ENCODE measurements at places on chromosomes 1 and 21.

DNA sequence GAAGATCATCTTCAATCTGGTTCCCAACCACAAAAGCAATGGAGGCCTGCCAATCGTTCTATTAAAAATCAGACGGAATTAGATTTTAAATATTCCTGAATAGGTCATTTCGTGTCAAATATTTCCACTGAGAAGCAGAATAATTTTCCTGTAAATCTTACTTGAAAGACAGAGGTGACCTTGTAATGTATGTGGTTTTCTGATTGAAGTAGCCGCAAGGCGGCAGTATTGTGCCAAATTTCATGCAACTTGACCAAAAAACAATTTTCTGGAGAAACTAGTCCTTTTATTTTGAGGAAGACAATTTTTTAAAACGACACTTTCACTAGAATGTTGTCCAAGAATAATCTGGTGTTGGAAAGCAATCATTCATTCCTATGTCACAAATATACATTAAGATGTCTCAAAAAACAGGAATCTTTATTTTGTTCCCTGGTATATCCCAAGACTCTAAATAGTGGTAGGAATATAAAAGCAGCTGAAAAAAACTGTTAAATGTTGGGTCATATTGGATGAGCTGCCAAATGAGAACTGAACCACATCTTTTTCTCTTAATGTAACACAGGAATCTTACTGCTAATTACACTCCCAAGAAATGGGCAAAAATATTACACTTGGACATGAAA is 33.6 kb downstream of the SPAG17 start:
- DNase-seq: no peak

- DNase-seq: no peak
Observed at GRCh38 chr1:12460911-12461621, 156.9 kb downstream of the DHRS3 start.

DNA sequence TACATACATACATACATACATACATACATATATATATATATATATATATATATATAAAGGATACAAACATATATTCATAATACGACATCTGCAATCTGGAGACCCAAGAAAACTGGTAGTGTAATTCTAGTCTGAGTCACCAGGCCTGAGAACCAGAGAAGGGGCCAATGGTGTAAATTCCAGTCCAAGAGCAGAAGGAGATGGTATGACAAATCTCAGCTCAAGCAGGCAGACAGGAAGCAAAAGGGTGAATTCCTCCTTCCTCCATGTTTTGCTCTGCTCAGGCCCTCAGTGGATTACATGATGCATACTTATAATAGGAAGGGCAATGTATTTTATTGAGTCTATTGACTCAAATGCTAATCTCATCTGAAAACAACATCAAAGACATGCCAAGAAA is 1060.4 kb upstream of the TMPRSS15 start:
- DNase-seq: no peak

- DNase-seq: no peak
Observed at GRCh38 chr1:76705560-76705959, 161.7 kb upstream of the ST6GALNAC5 start.

DNA sequence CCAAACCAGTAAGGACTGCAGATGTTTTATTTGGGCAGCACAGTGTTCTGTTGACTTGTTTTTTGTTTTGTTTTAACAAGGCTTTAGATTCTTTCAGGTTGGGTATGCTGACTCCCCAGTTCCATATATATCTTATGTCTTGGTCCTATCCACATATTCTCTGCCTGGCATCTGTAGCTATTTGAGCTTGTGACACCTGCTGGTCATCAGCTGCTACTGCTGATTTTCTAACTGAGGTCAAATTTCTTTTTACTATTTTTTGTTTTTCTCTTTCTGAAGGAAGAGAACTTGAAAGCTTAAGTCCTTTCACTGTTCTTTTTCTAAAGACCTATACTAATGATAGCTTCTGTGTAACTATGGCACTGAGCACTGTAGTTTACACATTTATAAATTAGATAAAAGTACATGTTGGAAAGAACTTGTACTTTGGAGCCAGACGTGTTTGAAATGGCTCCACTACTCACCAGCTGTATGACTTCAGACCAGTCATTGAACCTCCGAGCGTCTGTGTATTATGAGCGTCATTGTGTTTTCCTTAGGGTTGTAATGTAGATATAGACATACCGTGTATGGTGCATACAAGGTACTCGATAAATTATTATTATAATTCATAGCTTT is 109.4 kb downstream of the NRDC start:
- no peak for DNase-seq

GRCh38 chr1:38803647-38804046 is 55.9 kb downstream of the RRAGC start:
- DNase-seq: no peak

GRCh38 chr1:4046836-4047461 is 146.9 kb upstream of the C1orf174 start:
- DNase-seq: no peak

- DNase-seq: no peak
Observed at GRCh38 chr1:195053478-195053877, 1554.8 kb downstream of the KCNT2 start.

- no peak for DNase-seq
Observed at GRCh38 chr1:204134103-204134502, 17.7 kb downstream of the ETNK2 start.

GRCh38 chr1:231729544-231729943 is 103.0 kb downstream of the DISC1 start:
- DNase-seq: no peak

- DNase-seq: no peak
Observed at GRCh38 chr1:152003846-152004442, 10.3 kb upstream of the S100A10 start.

DNA sequence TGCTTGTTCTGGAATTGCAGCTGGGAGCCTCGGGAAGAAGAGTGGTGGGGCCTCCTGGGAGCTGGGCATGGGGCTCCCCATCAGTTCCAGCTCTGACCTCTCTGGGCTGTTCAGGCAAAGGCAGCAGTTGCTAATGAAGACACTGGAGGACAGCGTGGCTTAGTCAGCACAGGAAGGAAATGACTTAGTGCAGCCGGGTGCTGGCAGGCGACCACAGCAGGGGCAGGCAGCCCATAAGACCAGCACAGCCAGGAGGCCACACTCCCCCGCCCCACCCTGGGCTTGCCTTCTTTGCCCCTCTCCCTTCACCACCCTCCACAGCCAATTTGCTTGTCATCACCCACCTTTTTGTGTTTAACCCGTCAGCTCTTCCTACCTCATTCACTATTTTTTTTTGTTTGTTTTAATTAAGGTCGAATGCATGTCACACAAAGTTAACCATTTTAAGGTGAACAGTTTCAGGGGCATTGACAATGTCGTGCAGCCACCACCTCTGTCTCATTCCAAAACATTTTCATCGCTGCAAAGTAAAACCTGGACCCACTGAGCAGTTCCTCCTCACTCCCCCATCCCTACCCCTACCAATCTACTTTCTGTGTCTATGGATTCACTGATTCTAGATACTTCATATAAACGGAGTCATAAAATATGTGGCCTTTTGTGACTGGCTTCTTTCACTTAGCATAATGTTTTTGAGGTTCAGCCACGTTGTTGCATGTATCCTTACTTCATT is 10.9 kb downstream of the OLIG2 start:
- no peak for DNase-seq

- no peak for DNase-seq
Observed at GRCh38 chr1:235935235-235936225, 68.8 kb upstream of the LYST start.

- no peak for DNase-seq
Observed at GRCh38 chr1:92026806-92027205, 3.0 kb upstream of the EPHX4 start.

GRCh38 chr1:24609949-24610517 is 33.1 kb upstream of the SRRM1 start:
- DNase-seq: no peak

DNA sequence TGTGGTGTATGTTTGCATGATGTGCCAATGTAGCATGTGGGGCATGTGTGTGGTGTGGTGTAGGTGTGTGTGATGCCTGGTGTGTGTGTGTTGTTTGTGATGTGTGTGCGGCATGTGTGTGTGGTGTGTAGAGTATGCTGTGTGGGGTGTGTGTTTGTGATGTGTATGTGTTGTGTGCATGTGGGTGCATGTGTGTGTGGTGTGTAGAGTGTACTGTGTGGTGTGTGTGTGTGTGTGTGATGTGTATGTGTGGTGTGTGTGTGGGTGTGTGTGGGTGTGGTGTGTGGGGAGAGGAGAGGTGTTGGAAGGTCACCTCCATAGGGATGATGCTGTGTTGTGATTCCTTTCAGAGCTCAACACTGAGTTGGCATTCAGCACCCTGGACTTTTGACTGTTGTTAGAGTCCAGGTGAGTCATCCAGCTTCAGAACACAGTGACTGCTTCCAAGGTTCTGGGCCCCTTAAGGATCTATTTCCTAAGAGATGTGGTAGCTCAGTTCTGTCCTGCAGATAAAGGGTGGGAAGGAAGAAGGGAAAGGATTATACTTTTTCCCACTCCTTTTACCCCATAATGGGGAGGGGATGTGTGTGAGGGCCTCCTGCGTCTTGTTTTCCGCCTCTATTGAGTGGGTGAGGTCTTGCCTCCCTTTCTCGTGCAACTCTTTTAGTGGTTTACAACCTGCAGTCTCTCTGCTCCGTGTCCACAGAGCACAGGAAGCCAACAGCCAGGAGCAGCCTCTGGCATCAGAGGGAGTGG is 47.6 kb downstream of the RHOU start:
- no peak for DNase-seq

- DNase-seq: no peak
Observed at GRCh38 chr1:219404629-219405028, 208.3 kb downstream of the ZC3H11B start.

GRCh38 chr1:9448132-9449109 is 90.8 kb upstream of the SLC25A33 start:
- no peak for DNase-seq

GRCh38 chr21:45284456-45284741 is 3.3 kb downstream of the POFUT2 start:
- DNase-seq: no peak

DNA sequence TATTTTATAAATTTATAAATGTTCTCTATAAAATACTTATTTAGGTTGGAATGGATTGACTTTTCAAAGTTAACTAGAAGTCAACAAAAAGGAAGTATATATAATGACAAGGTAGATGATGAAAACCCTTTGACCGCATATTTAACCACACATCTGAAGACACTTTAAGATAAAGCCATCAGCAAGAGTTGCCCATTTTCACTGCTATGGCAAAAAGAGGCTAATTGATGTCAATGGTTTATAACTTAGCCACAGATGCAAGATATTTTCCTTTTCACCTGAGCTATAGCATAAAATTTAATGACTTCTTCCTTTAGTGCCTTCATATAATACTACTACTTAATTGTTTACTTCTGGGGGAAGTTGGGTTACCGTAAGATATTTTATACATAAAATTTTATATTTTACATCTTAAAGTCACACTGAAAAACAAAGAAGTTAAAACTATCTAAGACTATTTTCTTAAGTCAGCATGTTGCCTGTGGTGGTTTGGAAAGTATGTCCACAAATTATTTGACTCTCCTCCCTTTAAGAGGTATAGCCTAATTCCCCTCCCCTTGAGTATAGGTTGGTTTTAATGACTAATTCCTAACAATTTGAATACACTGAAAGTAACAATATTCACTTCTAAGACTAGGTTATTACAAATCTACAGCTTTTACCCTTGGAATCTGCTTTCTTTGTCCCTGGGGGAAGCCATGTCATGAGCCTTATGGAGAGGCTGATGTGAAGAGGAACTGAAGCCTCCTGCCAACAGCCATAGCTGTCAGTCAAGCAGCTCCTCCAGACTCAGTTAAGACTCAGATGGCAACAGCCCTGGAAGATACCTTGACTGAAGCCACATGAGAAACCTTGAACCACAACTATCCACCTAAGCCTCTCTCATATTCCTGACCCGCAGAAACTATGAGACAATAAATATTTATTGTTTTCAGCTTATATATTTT is 40.3 kb upstream of the LRRC8B start:
- no peak for DNase-seq

Measured in activated CD4-positive, CD25-positive, alpha-beta regulatory T cell treated with anti-CD3 and anti-CD28 coated beads, Interleukin-2, amount 50 U/mL, for 72 hours (primary cell).